Subcutaneous adipose tissue (tissue), 4 donors: ENCODE measurements at places on chromosomes 12 and 14. TPM values are rescaled to one million over a fixed set of nuclear protein-coding genes. Genes with fewer than 3 reads are reported as not detected.

The CBX5 gene
- 19.2 TPM for total RNA-seq

The WIF1 gene
- not detected for total RNA-seq

The KIF26A gene
- 0.65 TPM for total RNA-seq

The KRT6C gene
- not detected for total RNA-seq

The SIX4 gene
- total RNA-seq = 3.3 TPM

The PAH gene
- total RNA-seq = not detected

The CATSPERB gene
- 4.7 TPM for total RNA-seq

The ST8SIA1 gene
- 0.94 TPM for total RNA-seq

The STAC3 gene
- total RNA-seq = 2.2 TPM

The GNB3 gene
- not detected for total RNA-seq

The CHFR gene
- 38.6 TPM for total RNA-seq

The AMN gene
- total RNA-seq = not detected

The LRRC10 gene
- not detected for total RNA-seq

The PLEKHG7 gene
- total RNA-seq = not detected

The PRPH gene
- total RNA-seq = not detected

The NELL2 gene
- 2.3 TPM for total RNA-seq

The CLEC14A gene
- 101 TPM for total RNA-seq

The BDKRB2 gene
- 6.2 TPM for total RNA-seq

The KIF21A gene
- 27.1 TPM for total RNA-seq

The KERA gene
- not detected for total RNA-seq

The REM2 gene
- not detected for total RNA-seq

The TAS2R10 gene
- not detected for total RNA-seq

The G2E3 gene
- total RNA-seq = 17.2 TPM

The FOXN4 gene
- total RNA-seq = not detected

The SERPINA5 gene
- total RNA-seq = 5.5 TPM

The MYF6 gene
- not detected for total RNA-seq

The C12orf54 gene
- total RNA-seq = not detected

The POLR3B gene
- 6.4 TPM for total RNA-seq
